SJSA1 (cell line): ENCODE measurements at places on chromosomes 11 and 22.

GRCh38 chr11:20671856-20672546 lies 2.6 kb downstream of the NELL1 start:
- no peak overlapping the region for H3K4me3 ChIP-seq
- H3K36me3 ChIP-seq, result no peaks in the 10 kb centered on the region
- no peak for DNase-seq
- no peak overlapping the region for H3K27ac ChIP-seq

DNA sequence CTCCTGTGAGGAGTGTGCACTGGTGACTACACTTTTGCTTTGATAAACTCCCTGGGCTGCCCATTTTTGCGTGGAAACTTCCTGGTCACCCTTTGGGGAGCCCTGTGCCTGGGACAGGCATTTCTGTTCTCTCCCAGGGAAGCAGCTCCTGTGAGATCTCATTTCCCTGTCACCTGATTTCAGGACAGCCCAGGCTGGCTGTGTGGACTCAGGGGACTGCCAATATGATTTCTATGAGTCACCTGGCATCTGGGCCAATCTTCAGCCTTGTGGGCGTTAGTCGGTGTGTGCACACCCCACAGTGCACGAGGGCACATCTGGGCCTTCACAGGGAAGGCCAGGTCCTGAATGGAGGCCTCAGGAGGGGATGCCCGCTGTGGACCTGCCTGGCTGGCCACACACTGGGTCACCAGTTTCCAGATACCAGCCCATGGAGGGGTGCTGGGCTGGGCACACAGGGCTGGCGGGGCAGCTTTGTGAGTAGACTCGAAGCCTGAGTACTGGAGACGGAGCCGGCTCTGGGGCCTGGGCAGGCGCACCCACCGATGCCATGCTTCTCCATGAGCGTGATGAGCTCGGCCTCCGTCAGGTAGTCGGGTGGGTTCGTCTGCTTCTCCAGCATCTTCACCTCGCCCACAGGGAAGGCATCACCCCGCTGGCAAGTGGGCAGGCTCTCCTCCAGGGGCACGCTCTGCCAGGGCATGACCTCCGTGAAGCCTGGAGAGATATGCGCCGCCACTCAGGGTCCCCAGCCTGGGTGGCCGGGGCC lies 9.4 kb upstream of the PPM1F start:
- DNase-seq, result no peak
- H3K27ac ChIP-seq, result no peak overlapping the region
- H3K4me3 ChIP-seq, result no peak overlapping the region
- H3K4me1 ChIP-seq, result no peaks in the 10 kb centered on the region

DNA sequence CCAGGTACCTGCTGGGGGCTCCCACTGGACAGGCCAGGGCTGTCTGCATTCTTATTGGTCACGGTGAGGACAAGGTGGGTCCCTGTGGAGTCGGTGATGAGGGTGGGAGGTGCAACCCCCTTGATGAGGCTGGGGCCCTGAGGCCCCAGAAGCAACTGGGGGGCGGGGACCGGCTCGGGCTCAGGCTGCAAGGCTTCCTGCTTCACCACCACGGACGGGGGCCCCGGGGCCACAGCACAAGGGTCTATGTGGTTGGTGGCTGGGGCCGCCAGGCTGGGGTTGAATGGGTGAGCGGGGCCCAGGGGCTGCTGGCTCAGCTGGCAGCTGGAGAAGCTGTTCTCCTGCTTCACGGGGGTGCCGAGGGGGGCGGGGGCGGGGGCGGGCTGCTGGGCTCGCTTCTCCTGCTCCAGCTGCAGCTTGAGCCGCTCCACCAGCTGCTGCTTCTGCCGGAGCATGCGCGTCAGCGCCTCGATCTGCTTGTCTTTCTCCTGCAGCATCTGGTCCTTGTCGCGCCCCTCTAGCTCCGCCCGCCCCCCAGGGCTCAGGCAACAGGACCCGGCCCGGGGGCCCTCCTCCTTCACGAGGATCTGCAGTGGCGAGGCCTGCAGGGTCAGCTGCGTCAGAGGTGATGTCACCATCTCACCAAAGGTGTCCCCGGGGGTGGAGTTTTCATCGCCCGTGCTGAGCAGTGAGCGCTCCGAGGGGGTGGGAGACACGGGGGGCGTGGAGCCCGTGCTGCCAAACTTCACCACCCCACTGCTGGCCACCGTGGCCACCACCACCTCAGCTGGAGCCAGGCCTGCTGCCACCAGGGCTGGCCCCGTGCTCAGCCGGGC lies 48.2 kb downstream of the SGSM3 start:
- H3K4me3 ChIP-seq, result no peak overlapping the region
- no peak for DNase-seq
- no peaks in the 10 kb centered on the region for H3K4me1 ChIP-seq
- no peaks in the 10 kb centered on the region for H3K27me3 ChIP-seq
- no peak overlapping the region for H3K27ac ChIP-seq

- no peaks in the 10 kb centered on the region for H3K27me3 ChIP-seq
- H3K27ac ChIP-seq, result no peak overlapping the region
- DNase-seq, result no peak
- H3K4me1 ChIP-seq, result no peaks in the 10 kb centered on the region
- no peaks in the 10 kb centered on the region for H3K36me3 ChIP-seq
Measured at GRCh38 chr22:32040324-32040904, 2.6 kb upstream of the SLC5A1 start.

DNA sequence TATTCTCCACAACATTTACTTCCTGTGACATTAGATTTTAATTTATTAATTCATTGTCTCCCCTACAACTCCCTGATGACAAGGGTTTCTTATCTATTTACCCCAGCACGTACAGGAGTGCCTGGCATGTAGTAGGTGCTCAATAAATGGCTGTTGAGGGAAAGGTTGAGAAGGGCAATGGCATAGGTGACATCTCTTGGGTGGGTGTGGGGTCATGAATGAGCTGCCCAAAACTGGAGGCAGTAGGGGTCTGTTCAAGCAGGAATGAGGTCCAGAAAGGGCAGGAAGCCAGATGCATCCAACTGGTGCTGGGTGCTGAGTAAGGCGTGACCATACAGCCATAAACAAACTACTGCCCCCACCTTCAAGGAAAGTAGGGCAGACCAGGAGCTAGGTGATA lies 2.8 kb downstream of the VWCE start:
- H3K4me1 ChIP-seq, result peaks cover 31% of the 10 kb centered on the region
- no peak for DNase-seq
- peaks cover 10% of the 10 kb centered on the region; the same call in 1 of the 2 replicates for H3K36me3 ChIP-seq

GRCh38 chr22:47400701-47401591 lies 638.5 kb downstream of the TBC1D22A start:
- peaks cover 3% of the 10 kb centered on the region; the same call in 1 of the 2 replicates for H3K27me3 ChIP-seq
- no peak overlapping the region for H3K27ac ChIP-seq
- no peak overlapping the region for H3K4me3 ChIP-seq
- H3K4me1 ChIP-seq, result peaks cover under 1% of the 10 kb centered on the region; the same call in 1 of the 2 replicates
- no peaks in the 10 kb centered on the region for H3K36me3 ChIP-seq

- H3K4me3 ChIP-seq, result no peak overlapping the region
- H3K27me3 ChIP-seq, result no peaks in the 10 kb centered on the region
- H3K36me3 ChIP-seq, result no peaks in the 10 kb centered on the region
- no peaks in the 10 kb centered on the region for H3K4me1 ChIP-seq
- no peak overlapping the region for H3K27ac ChIP-seq
- no peak for DNase-seq
Measured at GRCh38 chr11:93504110-93505095, 38.8 kb downstream of the SMCO4 start.
